ENCODE measurements at places on chromosomes 1 and 21. TPM values are rescaled to one million over a fixed set of nuclear protein-coding genes. Genes with fewer than 3 reads are reported as not detected.

GRCh38 chr1:179129702-179130473 is 48.0 kb downstream of the TOR3A start:
- H3K4me1 ChIP-seq: peaks cover 9% of the 10 kb centered on the region
- peak; percentile 45 for DNase-seq
- peak overlapping the region; percentile 15 for H3K4me3 ChIP-seq
- H3K36me3 ChIP-seq: peaks cover 8% of the 10 kb centered on the region

The OR2L3 gene
- total RNA-seq: not detected

The SERTAD4 gene
- 0.17 TPM for total RNA-seq

DNA sequence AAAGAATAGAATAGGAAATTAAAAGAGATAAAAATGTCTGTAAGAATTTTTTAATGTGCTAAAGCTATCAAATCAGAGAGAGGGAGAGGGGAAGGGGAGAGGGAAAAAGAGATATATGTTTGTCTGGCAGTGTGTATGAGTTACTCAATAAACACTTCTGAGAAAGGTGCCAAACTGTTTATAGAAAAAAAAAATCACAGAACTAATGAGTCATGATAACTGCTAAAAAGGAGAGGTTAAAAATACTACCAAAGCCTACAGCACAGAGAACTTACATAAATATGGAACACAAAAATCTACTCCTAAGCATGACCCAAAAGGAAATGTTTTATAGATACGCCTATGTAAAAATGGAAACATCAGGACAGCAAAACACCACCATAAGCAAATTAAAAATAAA is 45.4 kb downstream of the SELENOF start:
- no peak for DNase-seq
- no peak overlapping the region for H3K4me3 ChIP-seq
- H3K36me3 ChIP-seq: no peaks in the 10 kb centered on the region
- H3K27me3 ChIP-seq: no peaks in the 10 kb centered on the region
- H3K4me1 ChIP-seq: no peaks in the 10 kb centered on the region

GRCh38 chr1:111481387-111482221 is 7.8 kb downstream of the C1orf162 start:
- H3K4me3 ChIP-seq: no peak overlapping the region
- no peak overlapping the region for H3K27ac ChIP-seq
- H3K4me1 ChIP-seq: no peaks in the 10 kb centered on the region
- H3K27me3 ChIP-seq: no peaks in the 10 kb centered on the region

The CLCC1 gene
- 30.6 TPM for total RNA-seq

The PROK1 gene
- total RNA-seq: not detected

DNA sequence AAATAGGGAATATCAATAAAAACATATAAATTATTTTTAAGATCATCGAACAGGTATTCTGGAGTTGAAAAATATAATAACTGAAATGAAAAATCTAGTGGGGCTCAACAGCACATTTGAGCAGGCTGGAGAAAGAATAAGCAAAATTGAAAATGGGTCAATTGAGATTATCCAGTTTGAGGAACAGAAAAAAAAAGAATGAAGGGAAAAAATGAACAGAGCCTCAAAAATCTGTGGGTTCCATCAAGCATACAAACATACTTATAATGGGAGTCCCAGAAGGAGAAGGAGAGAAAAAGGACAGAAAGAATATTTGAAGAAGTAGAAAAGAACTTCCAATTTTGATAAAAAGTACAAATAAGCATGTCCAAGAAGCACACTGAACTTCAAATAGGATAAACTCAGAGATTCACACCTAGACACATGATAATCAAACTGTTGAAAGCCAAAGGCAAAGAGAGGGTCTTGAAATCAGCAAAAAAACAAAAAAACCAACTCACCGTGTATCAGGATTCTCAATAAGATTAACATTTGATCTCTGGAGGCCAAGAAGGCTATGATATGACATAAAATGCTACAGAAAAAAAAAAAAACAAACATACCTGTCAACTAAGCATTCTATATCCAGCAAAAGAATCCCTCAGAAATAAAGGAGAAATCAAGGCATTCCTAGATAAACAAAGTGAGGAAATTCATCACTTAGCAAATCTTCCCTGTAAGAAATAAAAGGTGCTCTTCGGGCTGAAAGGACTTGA is 5.4 kb upstream of the COQ8A start:
- H3K27me3 ChIP-seq: no peaks in the 10 kb centered on the region
- H3K27ac ChIP-seq: no peak overlapping the region
- DNase-seq: no peak
- H3K36me3 ChIP-seq: no peaks in the 10 kb centered on the region

DNA sequence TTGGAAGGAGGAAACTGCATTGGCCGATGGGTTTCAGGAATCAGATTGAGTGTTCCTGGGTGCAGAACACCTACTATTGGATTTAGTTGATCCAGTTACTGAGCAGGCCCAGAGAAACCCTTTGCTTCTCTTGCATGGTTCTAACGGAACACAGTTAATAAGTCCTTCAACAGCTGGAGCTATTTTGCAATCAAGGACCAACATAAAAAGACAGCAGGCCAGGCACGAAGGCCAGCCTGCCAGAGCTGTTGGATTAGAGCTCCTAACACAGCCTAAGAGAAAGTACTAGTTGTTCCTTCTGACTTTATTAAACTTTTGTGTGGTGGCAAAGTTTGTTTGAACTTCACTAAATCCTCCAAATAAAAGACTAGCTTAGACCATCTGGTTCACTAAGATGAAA is 148.0 kb upstream of the LMO4 start:
- peak; percentile 5 for DNase-seq
- no peaks in the 10 kb centered on the region for H3K36me3 ChIP-seq
- no peak overlapping the region for H3K27ac ChIP-seq
- H3K27me3 ChIP-seq: no peaks in the 10 kb centered on the region

DNA sequence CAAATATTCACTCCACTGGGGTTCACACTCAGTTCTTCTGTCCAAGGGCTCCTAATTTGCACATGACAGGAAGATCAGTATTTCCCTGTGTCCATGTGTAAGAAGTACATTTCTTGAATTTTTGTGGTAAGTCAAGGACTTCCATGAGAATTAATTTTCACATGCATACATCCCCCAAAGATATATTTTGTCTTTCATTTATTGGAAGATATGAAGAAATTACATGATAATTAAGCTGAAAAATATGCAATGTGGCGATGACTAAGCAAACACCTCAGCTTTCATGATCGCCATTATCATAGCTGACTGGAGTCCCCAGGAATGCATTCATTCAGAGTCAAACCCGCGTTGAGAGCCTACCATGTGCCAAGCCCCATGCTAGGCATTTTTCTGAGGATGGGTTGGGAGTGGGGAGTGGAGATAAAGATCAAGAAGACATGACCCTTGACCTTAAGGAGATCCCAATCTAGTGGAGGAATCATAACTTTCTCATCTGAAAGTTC is 104.6 kb upstream of the F3 start:
- peak overlapping the region; percentile 96 for H3K27ac ChIP-seq
- H3K27me3 ChIP-seq: no peaks in the 10 kb centered on the region
- H3K36me3 ChIP-seq: no peaks in the 10 kb centered on the region
- DNase-seq: peak; percentile 67

GRCh38 chr1:183243161-183244050 is 57.3 kb downstream of the LAMC2 start:
- no peak for DNase-seq
- H3K27ac ChIP-seq: no peak overlapping the region
- H3K36me3 ChIP-seq: no peaks in the 10 kb centered on the region
- H3K4me1 ChIP-seq: peaks cover 15% of the 10 kb centered on the region
- no peaks in the 10 kb centered on the region for H3K27me3 ChIP-seq

DNA sequence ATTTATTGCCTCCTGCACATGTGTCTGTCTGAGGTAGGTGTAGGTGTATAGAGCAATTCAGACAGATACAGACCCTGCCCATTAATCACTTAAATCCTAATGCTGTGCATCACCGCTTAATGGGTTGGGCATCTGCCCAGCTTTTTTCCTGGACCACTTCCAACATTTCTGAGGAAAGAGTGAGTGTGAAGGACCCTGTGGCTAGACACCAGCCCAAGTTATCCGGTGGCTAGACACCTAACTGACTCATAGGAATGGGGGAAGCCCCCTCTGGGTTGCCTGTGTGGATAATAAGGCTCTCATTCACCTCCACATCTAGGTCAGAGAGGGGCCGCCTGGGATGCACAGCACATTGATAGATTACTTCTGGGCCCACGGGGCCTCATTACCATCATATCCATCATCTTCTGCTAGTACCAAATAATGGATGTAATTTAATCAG is 121.1 kb upstream of the RAVER2 start:
- no peaks in the 10 kb centered on the region for H3K27me3 ChIP-seq
- H3K4me3 ChIP-seq: no peak overlapping the region
- H3K4me1 ChIP-seq: peaks cover 2% of the 10 kb centered on the region
- no peak overlapping the region for H3K27ac ChIP-seq
- no peaks in the 10 kb centered on the region for H3K36me3 ChIP-seq
- DNase-seq: peak; percentile 6

The APOBEC4 gene
- total RNA-seq: not detected

The OR2M3 gene
- not detected for total RNA-seq

- H3K27ac ChIP-seq: no peak overlapping the region
- peaks cover 36% of the 10 kb centered on the region for H3K4me1 ChIP-seq
- no peak overlapping the region for H3K4me3 ChIP-seq
- no peaks in the 10 kb centered on the region for H3K36me3 ChIP-seq
- DNase-seq: peak; percentile 54
Observed at GRCh38 chr1:235919833-235920441, 53.2 kb upstream of the LYST start.

DNA sequence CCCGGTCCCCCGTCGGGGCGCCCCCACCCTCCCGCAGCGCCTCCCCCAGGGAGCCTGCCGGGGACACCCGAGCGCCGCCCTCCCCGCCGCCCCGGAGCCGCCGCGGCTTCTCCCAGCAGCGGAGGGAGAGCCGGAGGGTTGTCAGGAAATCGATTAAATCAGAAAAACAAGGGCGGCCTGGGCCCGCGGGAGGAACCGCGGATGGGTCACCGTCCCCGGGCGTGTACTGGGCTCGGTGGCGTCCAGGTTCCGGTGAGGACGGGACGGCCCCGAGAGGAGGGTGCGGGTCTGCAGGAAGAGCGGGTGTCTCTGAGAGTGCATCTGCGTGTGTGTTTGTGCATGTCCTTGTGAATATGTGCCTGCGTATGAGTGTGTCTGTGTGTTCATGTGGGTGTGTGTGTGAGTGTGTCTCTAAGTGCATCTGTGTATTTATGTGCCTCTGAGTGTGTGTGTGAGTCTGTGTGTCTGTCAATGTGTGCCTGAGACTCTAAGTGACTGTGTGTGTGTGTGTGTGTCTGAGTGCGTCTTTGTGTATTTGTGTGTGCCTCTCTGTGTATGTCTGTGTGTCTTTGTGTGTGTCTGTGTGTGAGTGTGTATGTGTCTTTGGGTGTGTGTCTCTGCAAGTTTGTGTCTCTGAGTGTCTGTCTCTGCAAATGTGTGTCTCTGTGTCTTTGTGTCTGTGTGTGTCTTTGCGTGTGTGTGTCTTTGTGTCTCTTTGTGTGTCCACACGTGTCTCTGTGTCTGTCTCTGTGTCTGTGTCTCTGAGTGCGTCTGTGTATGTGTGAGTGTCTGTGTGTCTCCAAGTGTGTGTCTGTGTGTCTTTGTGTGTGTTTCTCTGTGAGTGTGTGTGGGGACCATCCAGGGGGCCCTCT is 1.1 kb downstream of the SPSB1 start:
- H3K27me3 ChIP-seq: no peaks in the 10 kb centered on the region
- H3K36me3 ChIP-seq: peaks cover 4% of the 10 kb centered on the region
- peak overlapping the region; percentile 84 for H3K4me3 ChIP-seq
- peak; percentile 64 for DNase-seq
- peak overlapping the region; percentile 94 for H3K27ac ChIP-seq
- H3K4me1 ChIP-seq: peaks cover 24% of the 10 kb centered on the region
